ENCODE measurements at places on chromosomes 5 and 9.

- DNase-seq, result no peak
Measured at GRCh38 chr5:92460505-92460904, 1077.4 kb upstream of the ARRDC3 start.

GRCh38 chr9:131612851-131613250 is 67.5 kb downstream of the PRRT1B start:
- no peak for DNase-seq

DNA sequence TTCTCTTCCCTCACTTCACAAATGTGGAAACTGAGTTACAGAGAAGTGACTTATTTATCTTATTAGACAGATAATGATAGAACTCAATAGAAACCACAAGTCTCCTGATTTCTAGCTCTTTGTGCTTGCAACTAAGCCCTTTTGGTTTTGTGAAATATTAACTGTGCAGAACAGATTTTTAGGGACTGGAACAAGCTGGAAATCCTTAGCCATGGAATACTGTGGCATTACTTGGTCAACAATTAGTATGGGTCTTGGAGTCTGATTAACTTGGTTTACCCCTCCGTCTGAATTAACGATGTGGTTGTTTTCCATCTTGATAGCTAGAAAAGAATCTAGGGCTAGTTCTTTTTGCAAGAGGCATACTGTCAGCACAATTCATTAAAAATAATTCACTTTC is 584 bp upstream of the KLF9 start:
- no peak for DNase-seq

DNA sequence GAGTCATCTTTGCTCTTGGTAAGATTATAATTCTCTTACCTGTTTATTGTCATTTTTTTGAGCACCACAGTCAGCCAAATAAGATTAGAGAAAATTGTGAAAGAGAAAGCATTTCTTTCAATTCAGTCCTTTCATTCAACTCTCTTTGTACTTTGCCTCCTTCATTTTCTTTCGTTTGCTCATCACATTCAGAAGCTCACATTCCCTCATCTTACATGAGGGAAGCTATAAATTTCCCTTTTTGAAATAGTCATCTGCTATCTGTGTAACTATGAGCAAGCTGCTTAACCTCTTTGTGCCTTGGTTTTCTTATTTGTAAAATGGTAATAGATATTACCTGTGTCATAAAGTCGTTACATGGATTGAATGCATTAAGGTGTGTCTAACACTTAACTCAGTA is 41.4 kb downstream of the PAM start:
- no peak for DNase-seq

DNA sequence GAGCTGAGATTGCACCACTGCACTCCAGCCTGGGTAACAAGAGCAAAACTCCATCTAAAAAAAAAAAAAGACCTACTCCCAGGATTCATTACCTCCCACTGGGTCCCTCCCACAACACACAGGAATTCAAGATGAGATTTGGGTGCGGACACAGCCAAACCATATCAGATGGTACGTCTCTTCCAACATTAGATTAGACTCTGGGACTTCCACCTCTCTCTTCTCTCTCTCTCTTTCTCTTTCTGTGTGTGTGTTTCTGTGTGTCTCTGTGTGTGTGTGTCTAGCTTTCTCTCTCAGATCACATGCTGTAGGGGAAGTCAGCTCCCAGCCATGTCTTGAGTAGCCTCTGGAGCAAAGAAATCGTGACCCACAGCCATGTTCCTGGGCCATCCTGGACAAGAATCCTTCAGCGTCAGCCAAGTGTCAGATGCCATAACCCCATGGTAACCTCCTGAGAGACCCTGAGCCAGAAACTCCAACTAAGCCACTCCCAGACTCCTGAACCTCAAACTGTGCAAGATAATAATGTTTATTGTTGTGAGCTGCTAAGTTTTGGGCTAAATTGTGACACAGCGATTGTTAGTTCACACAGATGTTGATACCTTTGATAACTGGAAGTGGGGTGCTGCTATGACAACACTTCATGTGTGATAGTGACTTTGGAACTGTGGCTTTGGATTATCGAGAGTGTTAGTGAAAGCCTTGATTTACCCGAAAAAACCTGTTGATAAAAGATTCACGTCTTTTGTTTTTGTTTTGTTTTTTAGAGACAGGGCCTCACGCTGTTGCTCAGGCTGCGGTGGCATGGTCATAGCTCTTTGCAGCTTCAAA is 4.1 kb upstream of the CMBL start:
- DNase-seq, result no peak

DNA sequence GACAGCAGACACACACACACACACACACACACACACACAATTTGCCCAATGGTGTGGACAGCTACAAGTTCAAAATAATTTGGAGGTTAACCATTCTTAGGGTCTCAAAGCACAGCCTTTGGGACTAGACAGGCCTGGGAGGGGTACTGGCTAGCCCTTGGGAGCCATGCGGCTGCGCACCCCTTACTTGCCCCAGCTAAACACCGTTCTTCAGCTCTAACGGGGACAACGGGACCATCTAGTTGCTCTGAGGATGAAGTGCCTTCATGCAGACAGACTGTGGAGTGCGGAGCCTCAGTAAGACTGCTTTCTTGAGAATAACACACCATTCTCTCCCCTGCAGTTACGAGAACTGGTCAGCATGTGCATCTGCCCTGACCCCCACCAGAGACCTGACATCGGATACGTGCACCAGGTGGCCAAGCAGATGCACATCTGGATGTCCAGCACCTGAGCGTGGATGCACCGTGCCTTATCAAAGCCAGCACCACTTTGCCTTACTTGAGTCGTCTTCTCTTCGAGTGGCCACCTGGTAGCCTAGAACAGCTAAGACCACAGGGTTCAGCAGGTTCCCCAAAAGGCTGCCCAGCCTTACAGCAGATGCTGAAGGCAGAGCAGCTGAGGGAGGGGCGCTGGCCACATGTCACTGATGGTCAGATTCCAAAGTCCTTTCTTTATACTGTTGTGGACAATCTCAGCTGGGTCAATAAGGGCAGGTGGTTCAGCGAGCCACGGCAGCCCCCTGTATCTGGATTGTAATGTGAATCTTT is 64.6 kb downstream of the PSMB7 start:
- no peak for DNase-seq

GRCh38 chr9:73231203-73231602 is 79.5 kb downstream of the ANXA1 start:
- no peak for DNase-seq

All from PC-9 (cell line).